Naive thymus-derived CD8-positive, alpha-beta T cell (primary cell): ENCODE measurements at places on chromosomes 13 and 19. TPM values are rescaled to one million over a fixed set of nuclear protein-coding genes. Genes with fewer than 3 reads are reported as not detected.

- DNase-seq = no peak
These were observed 191.6 kb downstream of the EFNB2 start for GRCh38 chr13:106343836-106344235.

DNA sequence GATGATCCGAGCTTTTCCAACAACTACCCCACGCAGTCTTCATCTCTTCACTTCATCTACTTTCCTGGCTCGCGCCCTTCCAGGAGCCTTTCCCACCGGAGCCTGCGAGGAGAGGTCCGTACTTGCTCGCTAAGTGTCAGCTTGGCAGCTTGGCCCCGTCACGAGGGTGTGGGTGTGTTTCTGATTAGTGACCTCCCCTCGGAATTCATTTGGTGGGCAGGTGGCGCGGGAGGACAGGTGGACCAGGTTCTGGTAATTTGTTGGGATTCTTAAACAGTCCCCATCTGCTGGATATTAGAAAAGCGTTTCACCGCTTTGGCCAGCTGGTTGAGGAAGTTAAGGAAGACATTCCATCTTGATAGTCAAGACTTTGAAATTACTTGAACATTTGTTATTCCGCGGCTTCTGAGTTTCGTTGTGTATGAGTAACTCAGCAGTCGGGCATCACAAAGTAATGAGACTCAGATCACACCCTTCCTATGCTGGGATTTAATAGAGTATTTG is 515 bp downstream of the UFM1 start:
- peak; percentile 38 for DNase-seq

Gene BRCA2
- 3.6 TPM for total RNA-seq

Gene MED29
- 59.0 TPM for total RNA-seq

DNA sequence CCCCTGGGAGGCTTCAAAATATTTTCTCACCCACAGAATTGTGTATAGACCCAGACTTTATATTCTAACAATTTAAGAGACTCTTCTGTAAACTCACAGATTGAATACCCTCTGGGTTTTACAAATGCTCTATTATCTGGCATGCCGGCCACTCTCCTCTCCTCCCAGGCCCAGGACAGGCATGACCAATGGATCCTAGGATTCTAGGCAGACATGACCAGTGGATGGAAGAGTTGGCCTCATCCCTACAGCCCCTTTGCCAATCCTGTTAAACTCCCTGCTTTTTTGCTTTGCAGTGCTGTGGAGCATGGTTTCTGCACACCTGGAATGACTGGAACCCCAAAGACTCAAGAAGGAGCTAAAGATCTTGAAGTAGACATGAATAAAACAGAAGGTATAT is 5.8 kb downstream of the ACSBG2 start:
- no peak for DNase-seq

DNA sequence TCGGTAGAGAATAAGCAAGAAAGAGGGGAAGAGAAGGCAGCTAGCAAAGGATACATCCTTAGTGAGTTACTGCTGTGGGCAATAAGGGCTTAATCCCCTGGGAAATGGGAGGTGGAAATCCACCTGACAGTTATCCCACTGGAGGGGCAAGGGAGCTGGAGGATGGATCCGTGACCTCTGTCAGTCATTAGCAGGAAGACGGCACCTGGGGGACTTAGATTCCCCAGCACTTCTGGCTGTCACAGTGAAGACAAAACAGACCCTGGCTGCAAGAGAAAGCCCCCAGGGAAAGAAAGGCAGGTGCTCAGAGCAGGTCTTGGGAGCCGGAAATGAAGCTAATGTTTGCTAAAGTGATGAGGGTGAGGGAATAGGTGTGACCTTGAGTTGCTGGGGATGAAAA is 70.4 kb upstream of the MRI1 start:
- DNase-seq = no peak

DNA sequence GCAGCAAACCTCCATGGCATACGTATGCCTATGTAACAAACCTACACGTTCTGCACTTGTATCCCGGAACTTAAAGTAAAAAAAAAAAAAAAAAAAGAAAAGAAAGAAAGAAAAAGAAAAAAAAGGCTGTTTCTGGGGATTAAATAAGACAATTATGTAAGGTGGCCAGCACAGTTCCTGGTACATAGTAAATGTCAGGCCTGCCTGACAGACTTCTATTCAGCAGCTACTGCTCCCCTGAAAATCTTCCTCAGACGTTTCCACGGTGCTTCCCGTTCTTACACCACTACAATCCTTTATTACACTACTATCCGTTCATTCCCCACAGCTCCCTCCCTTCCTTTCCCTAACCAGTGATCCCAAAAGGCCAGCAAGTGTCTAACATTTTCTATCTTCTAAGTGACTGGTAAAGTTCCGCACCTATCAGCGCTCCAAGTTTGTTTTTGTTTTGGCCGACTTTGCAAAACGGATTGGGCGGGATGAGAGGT is 636 bp upstream of the RB1 start:
- DNase-seq = no peak

DNA sequence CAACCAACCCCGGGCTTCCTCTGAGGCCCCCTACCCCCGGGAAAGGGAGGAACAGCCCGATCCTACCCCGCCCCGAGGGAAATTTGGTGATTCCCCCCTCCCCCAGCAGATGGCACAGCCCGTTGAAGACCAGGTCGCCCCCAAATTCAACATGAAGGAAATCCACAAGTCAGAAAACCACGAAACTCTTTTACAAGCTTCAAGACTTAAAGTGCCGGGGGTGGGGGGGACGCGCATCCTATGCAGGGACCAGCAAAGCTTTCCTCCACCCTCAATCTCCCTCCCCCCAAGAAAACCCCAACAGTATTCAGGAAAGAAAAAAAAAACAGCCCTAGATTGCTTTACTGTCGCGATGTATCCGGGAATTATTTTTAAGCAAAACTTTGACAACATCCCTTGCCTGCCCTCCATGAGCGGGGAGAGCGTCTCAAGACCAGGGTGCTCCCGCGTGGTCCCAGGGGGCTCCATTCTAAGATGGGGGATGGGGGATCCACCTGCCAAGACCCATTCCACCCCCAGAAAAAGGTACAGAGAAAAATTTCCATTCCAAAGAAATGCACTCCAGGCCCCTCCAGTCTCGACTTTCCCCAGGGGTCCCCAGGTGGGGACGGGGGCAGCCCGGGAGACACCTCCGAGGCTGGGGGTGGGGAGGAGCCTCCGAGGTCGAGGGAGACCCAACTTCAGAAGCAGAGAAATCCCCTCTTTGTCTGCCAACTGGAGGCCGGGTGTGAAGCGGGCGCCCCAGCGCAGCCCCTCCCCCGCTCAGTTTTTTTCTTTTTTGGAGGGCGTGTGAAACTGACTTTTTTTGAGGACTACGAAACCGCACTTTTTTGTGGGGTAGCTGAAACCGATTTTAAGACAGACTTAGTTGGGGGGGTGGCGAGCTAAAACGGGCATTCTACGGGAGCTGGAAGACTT is 1.5 kb downstream of the TCF3 start:
- DNase-seq = peak; percentile 37
